ENCODE measurements at places on chromosomes 11 and 22.

DNA sequence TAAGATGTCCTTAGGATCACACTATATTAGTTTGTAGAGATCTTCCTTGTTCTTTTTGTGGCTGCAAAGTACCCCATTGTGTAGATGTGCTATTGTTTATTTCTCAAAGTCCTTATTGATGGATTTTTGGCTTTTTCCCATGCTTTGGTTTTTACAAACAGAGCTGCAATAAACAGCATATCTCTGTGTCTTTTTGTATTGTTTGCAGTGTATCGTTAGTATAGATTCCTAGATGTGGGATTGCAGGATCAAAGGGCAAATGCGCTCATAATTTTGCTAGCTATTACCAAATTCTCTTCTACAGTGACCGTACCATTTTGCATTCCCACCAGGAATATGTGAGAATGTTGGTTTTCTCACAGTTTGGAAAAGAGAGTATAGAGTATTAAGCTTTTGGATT, 27.5 kb upstream of the FTH1 start:
- DNase-seq: no peak

GRCh38 chr11:94193288-94193687, 64.6 kb downstream of the PANX1 start:
- no peak for DNase-seq

DNA sequence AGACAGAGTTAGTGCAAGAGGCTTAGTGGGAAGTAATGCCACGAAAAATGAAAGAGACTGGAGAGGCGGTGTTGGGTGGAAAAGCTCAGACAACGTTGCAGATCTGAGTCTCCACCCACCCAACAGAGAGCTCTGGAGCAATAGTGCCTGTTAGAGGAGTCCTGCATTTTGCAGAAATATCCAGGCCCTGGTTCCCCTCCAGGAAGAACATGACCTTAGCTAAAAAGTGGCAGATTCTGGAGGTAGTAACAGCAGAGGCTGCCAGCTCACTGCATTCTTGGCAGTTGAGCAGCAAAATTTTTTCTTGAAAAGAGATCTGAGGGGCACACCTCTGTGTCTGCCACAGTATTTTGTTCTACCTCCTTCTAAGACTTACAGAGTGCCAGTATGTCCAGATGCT, 27.7 kb upstream of the BIRC3 start:
- DNase-seq: peak; percentile 51

GRCh38 chr11:67213178-67213621, 53.1 kb upstream of the GRK2 start:
- DNase-seq: peak; percentile 67

- no peak for DNase-seq
These were observed 165.7 kb downstream of the ST3GAL4 start for GRCh38 chr11:126521196-126521595.

GRCh38 chr22:49234459-49234858, 593.2 kb downstream of the BRD1 start:
- no peak for DNase-seq

DNA sequence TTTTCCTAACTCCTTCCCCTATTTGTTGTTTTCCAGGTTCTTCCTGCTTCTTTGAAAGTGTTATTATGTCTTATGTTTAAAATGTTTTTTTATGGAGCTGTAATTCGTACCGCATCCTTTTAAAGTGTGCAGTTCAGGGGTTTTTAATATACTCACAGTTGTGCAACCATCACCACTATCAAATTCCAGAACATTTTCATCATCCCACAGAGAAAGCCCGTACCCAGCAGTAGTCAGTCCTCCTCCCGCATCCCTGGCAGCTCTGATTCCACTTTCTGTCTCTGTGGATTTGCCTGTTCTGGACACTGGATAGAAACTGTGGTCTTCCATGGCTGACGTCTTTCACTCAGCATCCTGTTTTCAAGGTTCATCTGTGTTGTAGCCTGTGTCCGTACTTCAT, 73.7 kb downstream of the JAM3 start:
- no peak for DNase-seq

GRCh38 chr22:41943661-41944209, 3.2 kb downstream of the CENPM start:
- DNase-seq: peak; percentile 65

DNA sequence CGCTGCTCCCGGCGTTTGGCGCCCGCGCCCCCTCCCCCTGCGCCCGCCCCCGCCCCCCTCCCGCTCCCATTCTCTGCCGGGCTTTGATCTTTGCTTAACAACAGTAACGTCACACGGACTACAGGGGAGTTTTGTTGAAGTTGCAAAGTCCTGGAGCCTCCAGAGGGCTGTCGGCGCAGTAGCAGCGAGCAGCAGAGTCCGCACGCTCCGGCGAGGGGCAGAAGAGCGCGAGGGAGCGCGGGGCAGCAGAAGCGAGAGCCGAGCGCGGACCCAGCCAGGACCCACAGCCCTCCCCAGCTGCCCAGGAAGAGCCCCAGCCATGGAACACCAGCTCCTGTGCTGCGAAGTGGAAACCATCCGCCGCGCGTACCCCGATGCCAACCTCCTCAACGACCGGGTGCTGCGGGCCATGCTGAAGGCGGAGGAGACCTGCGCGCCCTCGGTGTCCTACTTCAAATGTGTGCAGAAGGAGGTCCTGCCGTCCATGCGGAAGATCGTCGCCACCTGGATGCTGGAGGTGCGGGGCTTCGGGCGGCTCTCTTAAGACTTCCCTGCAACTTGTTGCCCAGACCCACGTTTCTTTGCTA, at the start of gene CCND1:
TSS of gene CCND1 (plus strand) at position 162 of the 587 bp plus-strand sequence. CDS start at position 320, 158 bp downstream.
- DNase-seq: peak; percentile 90

DNA sequence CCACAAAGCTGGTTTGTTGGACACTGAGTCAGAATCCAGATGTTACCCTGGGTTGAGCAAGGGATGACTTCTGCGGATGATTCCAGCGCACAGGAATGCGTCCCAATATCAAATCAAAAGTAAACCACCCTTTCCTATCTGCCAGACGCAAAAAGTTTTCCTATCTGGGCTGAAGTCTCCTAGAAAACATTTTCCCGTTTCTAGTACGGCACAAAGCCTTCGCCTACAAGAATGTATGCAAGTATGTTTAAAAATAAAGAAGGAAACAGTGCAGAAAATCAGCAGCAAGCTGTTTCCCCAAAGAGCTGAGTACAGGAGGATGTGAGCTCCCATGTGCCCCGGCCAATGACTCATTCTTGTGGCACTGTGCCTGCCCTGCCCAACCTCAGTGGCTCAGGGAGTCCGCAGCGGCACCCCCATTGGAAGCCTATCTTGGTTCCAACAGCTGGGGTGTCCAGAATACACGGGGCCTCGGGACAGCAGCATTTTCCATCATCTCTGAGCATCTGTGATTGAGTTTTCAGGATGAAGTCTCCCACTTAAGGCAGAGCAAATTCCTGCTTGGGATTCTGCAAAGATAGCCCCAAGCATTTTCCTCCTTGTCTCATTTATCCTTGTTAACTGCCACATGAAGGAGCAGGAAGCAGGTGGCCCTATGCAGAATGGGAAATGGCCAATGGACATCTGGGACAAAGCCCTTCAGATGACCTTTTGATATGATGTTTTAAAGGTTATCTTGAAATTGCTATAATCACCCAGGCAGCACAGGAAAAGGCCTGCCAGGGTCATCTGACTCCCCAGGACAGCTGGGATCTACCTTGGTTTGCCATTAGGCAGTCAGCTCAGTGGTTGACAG, 17.5 kb downstream of the KCNJ5 start:
- peak; percentile 91 for DNase-seq

DNA sequence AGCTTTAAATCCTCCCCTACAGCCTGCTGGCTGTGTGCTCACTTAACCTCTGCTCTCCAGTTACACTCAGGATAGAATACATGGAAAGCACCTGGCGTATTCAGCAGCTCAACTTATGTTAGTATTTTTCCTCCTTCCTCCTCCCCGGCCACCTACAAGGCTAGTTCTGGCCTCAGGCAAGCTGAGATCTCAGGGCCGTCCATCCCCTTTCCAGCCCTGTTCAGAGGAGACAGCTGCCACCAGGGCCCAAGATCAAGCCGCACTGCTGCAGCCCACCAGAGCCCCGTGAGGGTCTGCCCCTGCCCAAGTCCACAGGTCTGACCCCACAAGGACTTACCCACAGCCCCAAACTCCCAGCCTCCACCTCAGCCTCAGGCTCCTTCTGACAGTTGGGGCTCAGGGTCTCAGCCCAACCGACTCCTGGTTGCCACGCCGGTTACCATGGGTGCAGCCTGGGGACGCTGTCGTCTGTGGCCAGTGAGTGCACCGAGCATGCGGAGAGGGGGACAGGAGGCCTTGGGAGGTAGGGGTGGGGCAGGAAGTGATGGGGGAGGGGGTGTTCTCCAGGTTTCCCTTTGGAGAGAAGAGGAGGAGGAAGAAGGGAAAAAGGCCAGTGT, at the start of gene C11orf16:
TSS of gene C11orf16 (minus strand) at position 384 of the 617 bp plus-strand sequence. CDS start 639 bp downstream, outside the sequence.
- no peak for DNase-seq

GRCh38 chr22:31346733-31347250, 646 bp upstream of the PATZ1 start:
- peak; percentile 16 for DNase-seq

- DNase-seq: peak; percentile 32
These were observed 796 bp downstream of the MYOD1 start for GRCh38 chr11:17719938-17720795.

GRCh38 chr11:134374891-134375550, 37.0 kb downstream of the B3GAT1 start:
- no peak for DNase-seq

DNA sequence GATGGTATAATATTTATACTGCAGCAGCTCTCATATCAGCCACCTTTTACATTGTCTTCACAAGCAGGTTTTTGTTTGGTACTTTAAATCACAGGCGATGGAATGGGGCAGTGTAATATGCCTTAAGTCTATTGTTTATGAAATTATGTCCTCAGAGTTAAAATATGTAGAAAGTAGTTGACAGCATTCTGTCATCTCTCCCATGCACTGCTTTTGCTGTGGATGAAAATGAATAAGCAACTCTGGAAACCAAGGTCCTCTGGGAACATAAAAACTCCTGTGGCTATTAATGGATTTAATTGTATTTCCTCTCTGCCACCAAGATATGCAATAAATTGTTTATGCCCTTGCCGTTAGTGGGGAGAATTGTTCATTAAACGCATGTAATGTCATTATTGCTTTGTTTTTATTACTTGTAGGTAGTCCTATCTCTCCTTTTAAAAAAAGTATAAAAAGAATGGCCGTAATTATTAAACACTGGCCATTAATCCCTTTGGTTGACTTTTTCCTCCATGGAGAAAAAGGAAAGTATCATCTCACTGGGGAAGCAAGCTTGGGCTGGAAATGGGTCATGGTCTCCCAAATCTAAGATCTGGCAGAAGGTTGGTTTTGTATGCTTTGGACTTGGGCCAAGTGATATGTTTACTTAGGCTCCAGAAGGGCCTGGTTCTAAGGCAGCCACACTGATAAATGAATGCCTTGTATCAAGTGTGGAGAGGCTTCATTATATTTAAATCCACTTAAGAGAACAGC, 13.1 kb downstream of the PACS1 start:
- DNase-seq: no peak

GRCh38 chr22:44033694-44034093, 9.6 kb downstream of the PARVB start:
- no peak for DNase-seq

DNA sequence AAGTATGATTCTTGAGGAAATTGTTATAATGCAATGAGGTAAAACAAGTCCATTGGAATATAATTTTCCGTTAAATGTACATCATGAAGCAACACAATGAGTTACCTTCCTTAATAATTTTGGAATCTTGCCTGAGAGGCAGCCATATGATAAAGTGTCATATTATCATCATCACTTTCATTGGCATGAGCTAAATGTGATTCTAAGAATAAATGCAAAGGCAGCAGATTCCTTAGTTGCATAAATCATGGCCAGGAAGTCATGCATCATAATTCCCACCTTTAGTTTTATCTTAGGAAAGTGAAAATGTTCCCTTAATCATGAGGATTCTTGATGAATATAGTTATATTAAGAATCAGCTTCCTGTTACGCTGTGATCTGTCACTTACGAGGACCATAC, 14.2 kb upstream of the MMP1 start:
- no peak for DNase-seq

DNA sequence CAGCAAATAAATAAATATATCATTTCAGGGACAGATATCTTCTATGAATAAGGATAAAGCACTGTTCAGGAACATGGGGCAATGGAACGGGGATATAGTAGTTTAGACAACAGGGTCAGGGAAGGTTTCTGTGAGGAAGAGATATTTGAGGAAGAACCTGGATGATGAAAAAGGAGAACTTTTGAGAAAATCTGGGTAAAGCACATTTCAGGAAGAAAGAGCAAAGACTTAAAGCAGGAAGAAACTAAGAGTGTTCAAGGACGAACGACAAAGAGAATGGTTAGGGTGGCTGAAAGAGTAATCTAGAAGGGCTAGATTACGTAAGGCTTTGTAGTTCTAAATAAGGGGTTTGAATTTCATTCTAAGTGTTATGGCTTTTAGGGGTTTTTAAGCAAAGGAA, 12.7 kb downstream of the DDI1 start:
- peak; percentile 17 for DNase-seq

- DNase-seq: peak; percentile 28
These were observed 4.3 kb downstream of the RTN4RL2 start for GRCh38 chr11:57464539-57465181.

GRCh38 chr11:125397421-125397820, 98.6 kb downstream of the FEZ1 start:
- no peak for DNase-seq

DNA sequence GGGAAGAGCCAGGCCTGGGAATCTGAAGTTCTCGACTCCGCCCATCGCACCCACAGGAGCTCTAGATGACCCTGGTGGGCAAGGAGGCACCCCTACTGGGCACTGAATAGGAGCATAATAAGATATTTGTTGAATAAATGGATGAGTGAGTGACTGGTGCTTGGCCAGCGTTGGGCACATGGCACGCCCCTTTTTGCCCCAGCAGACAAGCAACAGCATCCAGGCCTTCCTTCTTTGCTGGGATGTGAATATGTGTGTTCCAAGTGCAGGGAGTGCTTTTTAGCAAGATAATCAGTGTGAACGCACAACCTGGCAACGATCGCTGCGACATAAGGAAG, 443 bp upstream of the CELF1 start:
- no peak for DNase-seq

DNA sequence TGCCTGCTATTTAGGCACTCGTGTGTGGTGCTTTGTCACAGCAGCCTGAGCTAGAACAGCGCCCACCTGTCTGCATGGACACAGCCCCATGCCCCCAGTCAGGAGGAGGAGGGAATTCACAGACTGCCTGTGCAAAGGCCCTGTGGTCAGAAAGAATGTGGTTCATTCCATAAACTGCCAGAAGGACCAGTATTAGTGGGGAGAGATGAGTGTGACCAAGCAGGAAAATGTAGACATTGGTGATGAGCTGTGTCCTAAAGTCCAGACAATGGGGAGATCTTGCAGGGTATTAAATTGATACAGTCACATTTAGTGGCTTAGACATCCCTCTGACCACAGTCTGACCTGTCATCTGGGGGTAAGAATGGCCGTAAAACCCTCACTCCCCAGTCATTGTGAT, 83.7 kb upstream of the LINC01488 start:
- DNase-seq: no peak
